ENCODE measurements at places on chromosomes 1 and 21.

DNA sequence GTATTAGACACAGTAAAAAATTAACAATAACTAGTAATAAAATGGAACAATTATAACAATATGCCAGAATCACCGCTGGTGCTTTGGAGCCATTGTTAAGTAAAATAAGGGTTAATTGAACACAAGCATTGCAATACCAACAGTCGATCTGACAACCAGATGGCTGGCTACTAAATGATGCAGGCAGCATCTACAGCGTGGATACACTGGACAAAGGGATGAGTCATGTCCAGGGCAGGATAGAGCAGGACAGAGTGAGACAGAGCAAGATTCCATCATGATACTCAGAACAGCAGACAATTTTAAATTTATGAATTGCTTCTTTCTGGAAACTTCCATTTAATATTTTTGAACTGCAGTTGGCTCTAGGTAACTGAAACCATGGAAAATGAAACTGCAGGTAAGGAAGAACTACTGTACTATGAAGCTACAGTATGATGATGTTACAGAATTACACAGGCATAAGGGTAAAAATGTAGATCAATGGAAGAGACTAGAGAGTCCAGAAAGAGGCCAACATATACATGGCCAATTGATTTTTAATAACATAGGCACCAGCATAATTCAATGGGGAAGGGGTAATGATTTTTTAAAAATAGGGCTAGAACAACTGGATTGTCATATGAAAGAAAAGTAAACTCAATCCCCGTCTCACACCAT lies 168.7 kb downstream of the RRAGC start:
- DNase-seq: no peak

DNA sequence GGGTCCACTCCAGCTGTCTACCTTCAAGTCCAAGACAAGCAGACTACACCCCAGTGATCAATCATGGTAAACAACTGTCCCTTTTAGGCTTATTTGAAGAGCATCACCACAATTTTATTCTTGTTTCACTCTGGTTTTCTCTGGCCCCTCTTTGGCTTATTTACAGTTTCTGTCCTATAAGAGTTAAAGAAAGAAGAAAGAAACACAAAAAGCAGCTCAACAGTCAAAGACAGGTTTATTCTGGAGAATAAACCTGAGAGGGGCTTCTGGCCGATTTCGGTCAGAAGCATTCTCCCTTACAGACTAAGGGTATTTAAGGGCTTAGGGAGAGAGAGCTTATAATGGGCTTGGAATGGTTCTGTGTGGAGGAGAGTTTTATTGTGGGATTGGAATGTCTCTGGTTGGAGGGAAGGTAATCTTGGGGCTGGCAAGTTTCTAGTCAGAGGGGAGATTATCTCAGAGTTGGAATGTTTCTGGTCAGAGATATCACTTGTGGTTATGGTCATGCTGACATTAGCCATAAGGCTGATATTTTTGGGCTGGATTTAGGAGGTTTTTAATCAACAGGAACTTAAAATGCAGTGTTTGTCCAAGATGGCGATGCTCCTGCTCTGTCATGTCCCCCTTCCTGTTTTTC lies 161.0 kb downstream of the URB2 start:
- DNase-seq: no peak

GRCh38 chr1:169143346-169143745 lies 36.9 kb downstream of the ATP1B1 start:
- DNase-seq: no peak

- DNase-seq: no peak
Measured at GRCh38 chr1:94061513-94062443, 59.2 kb downstream of the ABCA4 start.
